ENCODE measurements at places on chromosomes 4 and X. TPM values are rescaled to one million over a fixed set of nuclear protein-coding genes. Genes with fewer than 3 reads are reported as not detected.

DNA sequence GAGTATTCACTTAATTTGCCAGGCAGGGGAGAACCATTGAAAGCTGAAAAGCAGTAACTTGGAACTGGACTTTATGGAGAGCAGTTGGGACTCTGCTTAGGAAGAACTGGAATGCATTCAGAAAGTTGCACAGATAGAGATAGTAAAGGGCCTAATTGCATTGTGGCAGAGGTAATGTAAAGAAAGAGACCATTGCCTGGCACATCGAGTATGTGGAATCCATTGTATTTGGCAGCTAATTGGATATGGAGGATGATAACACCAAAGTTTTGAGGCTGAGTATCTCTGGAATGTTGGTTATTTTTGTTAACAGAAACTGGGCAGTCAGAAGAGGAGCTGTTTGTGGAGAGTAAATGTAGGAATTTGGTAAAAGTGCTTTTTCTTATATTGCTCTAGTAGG lies 169.9 kb downstream of the BMPR1B start:
- no peak for DNase-seq
- no peaks in the 10 kb centered on the region for H3K36me3 ChIP-seq
- no peak overlapping the region for H3K4me3 ChIP-seq

DNA sequence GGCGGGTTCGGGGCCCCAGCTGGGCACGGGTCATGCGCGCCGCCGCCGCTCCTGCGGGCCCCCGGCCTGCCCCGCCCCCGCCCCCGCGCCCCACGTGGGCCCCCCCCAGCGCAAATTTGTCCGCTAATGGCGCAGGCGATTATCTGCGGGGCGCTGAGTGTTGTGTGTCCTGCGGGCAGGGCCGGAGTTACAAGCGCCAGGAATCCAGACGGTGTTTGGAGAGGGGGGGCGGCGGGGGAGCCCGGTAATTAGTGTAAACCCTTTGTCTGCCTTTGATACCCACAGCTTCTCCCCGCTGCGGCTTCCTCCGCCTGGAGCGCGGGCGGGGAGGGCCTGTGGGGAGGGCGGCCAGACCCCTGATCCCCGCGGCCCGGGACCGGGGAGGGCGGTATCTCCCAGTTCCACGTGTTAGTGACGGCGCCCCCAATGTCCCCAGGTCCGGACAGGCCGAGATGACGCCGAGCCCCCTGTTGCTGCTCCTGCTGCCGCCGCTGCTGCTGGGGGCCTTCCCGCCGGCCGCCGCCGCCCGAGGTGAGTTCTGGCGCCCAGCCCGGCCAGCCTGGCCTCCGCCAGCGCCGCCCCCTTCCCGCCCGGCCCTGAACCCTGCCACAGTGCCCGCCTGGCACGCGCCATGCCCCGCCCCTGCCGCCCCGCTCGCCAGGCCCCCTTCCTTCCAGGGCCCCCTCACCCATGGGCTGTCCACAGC lies 761 bp downstream of the FGFRL1 start:
- H3K36me3 ChIP-seq, result no peaks in the 10 kb centered on the region
- H3K27ac ChIP-seq, result no peak overlapping the region

- no peaks in the 10 kb centered on the region for H3K27me3 ChIP-seq
- no peaks in the 10 kb centered on the region for H3K36me3 ChIP-seq
Measured at GRCh38 chr4:111494471-111494870, 650.8 kb upstream of the FAM241A start.

The DACH2 gene
- not detected for total RNA-seq

GRCh38 chr4:101279377-101279871 lies 67.9 kb downstream of the PPP3CA start:
- no peaks in the 10 kb centered on the region for H3K27me3 ChIP-seq
- peaks cover 30% of the 10 kb centered on the region for H3K4me1 ChIP-seq
- DNase-seq, result peak; percentile 17
- peak overlapping the region; percentile 43 for H3K27ac ChIP-seq

- no peak overlapping the region for H3K4me3 ChIP-seq
- no peaks in the 10 kb centered on the region for H3K36me3 ChIP-seq
- DNase-seq, result no peak
Measured at GRCh38 chr4:169040559-169041261, 30.7 kb upstream of the CBR4 start.

DNA sequence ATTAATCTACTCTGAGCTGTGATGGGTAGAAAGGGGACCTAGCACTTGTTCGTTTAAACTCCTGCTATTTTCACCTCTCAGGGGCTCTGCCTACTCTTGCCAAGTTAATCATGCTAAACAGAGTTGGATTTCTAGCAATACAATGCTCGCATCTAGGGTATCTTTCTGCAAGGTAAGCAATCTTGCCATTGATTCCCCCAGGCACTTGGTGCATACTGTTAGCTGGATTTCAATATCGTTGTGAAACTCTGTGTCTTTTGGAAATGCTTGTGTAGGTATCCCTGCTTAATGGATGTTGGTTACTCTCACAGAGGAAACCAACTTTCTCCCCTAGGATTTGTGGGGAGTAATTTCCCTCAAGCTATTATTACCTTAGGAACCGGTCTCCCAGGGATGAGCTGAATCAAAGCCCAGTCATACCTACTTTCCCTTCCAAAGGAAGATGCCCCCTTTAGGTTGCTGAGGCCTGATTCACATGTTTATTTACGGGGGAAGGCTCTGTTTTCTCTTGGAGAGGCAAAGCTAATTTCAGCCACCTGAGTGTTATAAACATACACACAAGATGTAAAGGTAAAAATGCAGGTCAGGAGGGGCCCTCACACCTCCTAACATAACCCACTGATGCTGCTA lies 366.8 kb downstream of the FBXW7 start:
- no peaks in the 10 kb centered on the region for H3K36me3 ChIP-seq
- H3K27me3 ChIP-seq, result no peaks in the 10 kb centered on the region
- H3K27ac ChIP-seq, result no peak overlapping the region
- H3K4me3 ChIP-seq, result no peak overlapping the region
- no peaks in the 10 kb centered on the region for H3K4me1 ChIP-seq

GRCh38 chr4:75718529-75718928 lies 5.8 kb upstream of the USO1 start:
- H3K27ac ChIP-seq, result peak overlapping the region; percentile 38
- no peak overlapping the region for H3K4me3 ChIP-seq
- DNase-seq, result no peak
- H3K4me1 ChIP-seq, result peaks cover 48% of the 10 kb centered on the region
- H3K36me3 ChIP-seq, result peaks cover 6% of the 10 kb centered on the region

GRCh38 chr4:54014666-54015160 lies 49.7 kb downstream of the CHIC2 start:
- H3K36me3 ChIP-seq, result no peaks in the 10 kb centered on the region
- H3K27ac ChIP-seq, result no peak overlapping the region
- no peaks in the 10 kb centered on the region for H3K27me3 ChIP-seq
- no peak overlapping the region for H3K4me3 ChIP-seq

- H3K27me3 ChIP-seq, result no peaks in the 10 kb centered on the region
- no peak overlapping the region for H3K27ac ChIP-seq
- H3K4me1 ChIP-seq, result no peaks in the 10 kb centered on the region
- no peak overlapping the region for H3K4me3 ChIP-seq
- no peaks in the 10 kb centered on the region for H3K36me3 ChIP-seq
- DNase-seq, result no peak
Measured at GRCh38 chrX:111444881-111445280, 32.9 kb upstream of the DCX start.

The GABRQ gene
- not detected for total RNA-seq

DNA sequence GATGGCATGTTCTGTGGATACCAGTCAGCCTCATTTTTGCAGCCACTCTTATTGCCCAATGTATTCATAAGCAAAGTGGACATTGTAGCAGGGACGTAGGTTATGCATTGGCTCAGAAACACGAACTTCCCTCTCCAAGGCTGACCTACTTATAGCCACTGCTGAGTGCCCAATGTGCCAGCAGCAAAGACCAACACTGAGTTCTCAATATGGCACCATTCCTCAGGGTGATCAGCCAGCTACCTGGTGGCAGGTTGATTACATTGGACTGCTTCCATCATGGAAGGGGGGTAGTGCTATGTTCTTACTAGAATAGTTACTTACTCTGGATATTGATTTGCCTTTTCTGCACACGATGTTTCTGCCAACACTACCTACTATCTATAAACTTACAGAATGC lies 306.9 kb downstream of the KCNIP4 start:
- H3K4me3 ChIP-seq, result no peak overlapping the region
- no peaks in the 10 kb centered on the region for H3K27me3 ChIP-seq
- H3K4me1 ChIP-seq, result no peaks in the 10 kb centered on the region
- H3K27ac ChIP-seq, result no peak overlapping the region

The LRCH2 gene
- total RNA-seq, result 1.0 TPM

- peaks cover 7% of the 10 kb centered on the region for H3K27me3 ChIP-seq
- no peak overlapping the region for H3K4me3 ChIP-seq
- H3K4me1 ChIP-seq, result no peaks in the 10 kb centered on the region
- no peak overlapping the region for H3K27ac ChIP-seq
- no peaks in the 10 kb centered on the region for H3K36me3 ChIP-seq
- no peak for DNase-seq
Measured at GRCh38 chrX:12411831-12412230, 273.6 kb downstream of the FRMPD4 start.

DNA sequence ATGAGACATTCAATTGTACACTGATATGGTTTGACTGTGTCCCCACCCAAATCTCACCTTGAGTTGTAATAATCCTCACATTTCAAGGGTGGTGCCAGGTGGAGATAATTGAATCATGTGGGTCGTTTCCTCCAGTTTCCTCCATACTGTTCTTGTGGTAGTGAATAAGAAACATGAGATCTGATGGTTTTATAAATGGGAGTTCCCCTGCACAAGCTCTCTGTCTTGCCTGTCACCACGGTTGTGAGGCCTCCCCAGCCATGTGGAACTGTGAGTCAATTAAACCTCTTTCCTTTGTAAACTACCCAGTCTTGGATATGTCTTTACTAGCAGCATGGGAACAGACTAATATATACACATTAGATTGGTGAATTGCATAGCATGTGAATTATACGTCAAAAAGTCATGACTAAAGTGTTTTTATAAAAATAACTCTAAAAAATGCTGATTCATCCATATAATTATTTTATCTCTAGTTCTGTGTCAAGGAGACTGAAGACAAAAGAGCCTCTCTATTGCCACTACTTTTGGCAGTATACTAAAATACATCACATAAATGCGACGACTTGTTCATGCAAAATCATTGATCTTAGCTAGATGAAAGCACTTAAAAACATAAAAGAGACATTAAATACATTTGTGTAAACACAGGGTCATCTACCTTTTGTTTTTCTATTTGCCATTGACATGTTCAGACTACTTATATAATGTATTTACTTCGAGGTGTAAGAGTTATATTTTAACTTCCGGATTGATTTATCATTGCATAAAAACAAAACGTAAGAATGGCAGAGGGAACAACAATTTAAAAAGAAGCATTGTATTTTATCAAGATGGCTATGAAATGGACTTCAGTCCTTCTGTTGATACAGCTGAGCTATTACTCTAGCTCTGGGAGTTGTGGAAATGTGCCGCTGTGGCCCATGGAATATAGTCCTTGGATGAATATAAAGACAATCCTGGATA lies 50.1 kb downstream of the YTHDC1 start:
- H3K4me1 ChIP-seq, result no peaks in the 10 kb centered on the region
- no peak overlapping the region for H3K27ac ChIP-seq
- H3K27me3 ChIP-seq, result no peaks in the 10 kb centered on the region
- H3K4me3 ChIP-seq, result no peak overlapping the region
- DNase-seq, result no peak

DNA sequence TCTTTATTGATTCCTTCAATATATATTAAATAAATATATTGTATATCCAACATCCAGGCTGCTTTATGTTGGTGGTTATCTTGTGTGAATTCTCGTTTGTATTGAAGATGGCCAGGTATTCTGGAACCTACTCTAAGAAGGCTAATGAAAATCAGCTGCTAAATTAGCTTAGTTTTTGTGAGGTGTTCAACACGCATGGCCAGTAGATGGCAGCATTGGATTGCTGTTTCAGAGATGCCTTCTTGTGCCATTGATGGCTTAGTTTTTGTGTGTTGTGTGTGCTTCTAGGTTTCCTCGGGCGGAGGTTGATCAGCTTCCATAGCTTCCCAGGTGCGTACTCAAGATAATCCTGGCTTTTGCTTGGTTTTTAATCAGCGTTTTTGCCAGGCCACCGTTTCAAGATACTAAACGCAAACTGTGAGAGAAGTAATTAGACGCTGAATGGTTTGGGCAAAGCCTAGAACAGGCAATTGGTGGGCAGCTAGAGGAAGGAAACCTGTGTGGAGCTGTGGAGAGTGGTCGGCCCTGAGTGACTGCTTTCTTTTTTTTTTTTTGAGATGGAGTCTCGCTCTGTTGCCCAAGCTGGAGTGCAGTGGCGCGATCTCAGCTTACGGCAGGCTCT lies 15.1 kb downstream of the NOCT start:
- H3K27me3 ChIP-seq, result no peaks in the 10 kb centered on the region
- DNase-seq, result peak; percentile 51
- H3K4me1 ChIP-seq, result peaks cover 28% of the 10 kb centered on the region
- no peak overlapping the region for H3K4me3 ChIP-seq
- no peaks in the 10 kb centered on the region for H3K36me3 ChIP-seq

DNA sequence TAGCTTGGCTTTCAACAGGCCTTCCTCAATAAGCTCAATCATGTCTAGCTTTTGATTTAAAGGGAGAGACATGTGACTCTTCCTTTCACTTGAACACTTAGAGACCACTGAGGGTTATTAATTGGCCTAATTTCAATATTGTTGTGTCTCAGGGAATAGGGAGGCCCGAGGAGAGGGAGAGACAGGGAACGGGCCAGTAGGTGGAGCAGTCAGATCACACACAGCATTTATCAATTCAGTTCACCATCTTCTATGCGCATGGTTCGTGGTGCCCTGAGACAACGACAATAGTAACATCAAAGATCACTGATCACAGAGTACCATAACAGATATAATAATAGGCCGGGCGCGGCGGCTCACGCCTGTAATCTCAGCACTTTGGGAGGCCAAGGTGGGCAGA lies 17.8 kb downstream of the ZNF81 start:
- H3K27me3 ChIP-seq, result no peaks in the 10 kb centered on the region
- H3K4me3 ChIP-seq, result no peak overlapping the region
- no peaks in the 10 kb centered on the region for H3K4me1 ChIP-seq

DNA sequence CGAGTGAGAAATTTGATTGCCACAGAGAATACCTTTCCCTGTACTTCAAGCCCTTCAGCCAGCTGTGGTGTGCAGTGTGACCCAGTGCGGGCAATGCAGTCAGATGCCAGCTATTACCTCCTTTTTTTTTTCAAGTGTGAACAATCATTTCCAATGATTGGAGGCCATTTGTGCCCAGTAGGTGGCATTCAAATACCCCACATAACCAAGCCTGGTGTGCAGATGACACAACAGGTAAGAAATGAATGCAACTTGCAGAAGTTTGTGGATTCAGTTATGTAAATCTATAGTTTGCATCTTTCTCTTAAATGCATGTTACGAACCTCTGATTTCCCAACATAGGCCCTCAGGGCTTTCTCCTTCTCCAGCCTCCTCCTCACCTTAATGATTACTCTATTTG lies 98.0 kb downstream of the CLCN4 start:
- no peak overlapping the region for H3K4me3 ChIP-seq
- no peaks in the 10 kb centered on the region for H3K27me3 ChIP-seq
- no peaks in the 10 kb centered on the region for H3K4me1 ChIP-seq
- no peak overlapping the region for H3K27ac ChIP-seq

All from psoas muscle (tissue), 8 donors.